ENCODE measurements at places on chromosomes 2 and 18. TPM values are rescaled to one million over a fixed set of nuclear protein-coding genes. Genes with fewer than 3 reads are reported as not detected.

Gene G6PC2
- total RNA-seq = 0.11 TPM

Gene CFC1
- 3.3 TPM for total RNA-seq

Gene MYOM1
- total RNA-seq = 9.2 TPM

GRCh38 chr2:42949125-42949524 lies 156.7 kb upstream of the HAAO start:
- H3K4me1 ChIP-seq = peaks cover 27% of the 10 kb centered on the region
- DNase-seq = no peak
- H3K27ac ChIP-seq = no peak overlapping the region
- H3K36me3 ChIP-seq = no peaks in the 10 kb centered on the region
- H3K4me3 ChIP-seq = no peak overlapping the region

DNA sequence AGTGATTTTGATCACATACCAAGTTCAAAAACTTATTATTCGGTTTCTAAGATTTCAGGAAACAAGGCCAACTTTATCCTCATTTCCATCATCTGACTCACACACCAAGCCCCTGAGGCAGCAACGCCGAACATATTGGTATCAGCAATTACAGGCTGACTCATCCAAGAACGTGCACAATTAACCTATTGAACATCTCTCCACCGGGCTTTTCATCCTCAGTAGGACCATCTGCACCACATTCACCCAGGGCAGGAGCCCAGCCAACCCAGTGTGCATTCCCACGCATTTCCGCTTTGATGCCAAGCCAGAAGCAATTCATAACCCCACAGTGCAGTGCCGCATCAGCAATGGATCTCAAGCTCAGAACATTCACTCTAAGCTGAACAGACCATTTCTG lies 52.9 kb downstream of the SCG2 start:
- H3K4me1 ChIP-seq = peaks cover 3% of the 10 kb centered on the region
- DNase-seq = peak; percentile 83
- H3K36me3 ChIP-seq = no peaks in the 10 kb centered on the region
- H3K27ac ChIP-seq = no peak overlapping the region

- DNase-seq = no peak
- no peaks in the 10 kb centered on the region for H3K27me3 ChIP-seq
- no peak overlapping the region for H3K27ac ChIP-seq
Measured at GRCh38 chr2:36653967-36654694, 42.4 kb upstream of the VIT start.

- H3K27ac ChIP-seq = no peak overlapping the region
- H3K4me1 ChIP-seq = no peaks in the 10 kb centered on the region
- DNase-seq = peak; percentile 71
Measured at GRCh38 chr2:39059366-39059952, 61.4 kb downstream of the SOS1 start.

DNA sequence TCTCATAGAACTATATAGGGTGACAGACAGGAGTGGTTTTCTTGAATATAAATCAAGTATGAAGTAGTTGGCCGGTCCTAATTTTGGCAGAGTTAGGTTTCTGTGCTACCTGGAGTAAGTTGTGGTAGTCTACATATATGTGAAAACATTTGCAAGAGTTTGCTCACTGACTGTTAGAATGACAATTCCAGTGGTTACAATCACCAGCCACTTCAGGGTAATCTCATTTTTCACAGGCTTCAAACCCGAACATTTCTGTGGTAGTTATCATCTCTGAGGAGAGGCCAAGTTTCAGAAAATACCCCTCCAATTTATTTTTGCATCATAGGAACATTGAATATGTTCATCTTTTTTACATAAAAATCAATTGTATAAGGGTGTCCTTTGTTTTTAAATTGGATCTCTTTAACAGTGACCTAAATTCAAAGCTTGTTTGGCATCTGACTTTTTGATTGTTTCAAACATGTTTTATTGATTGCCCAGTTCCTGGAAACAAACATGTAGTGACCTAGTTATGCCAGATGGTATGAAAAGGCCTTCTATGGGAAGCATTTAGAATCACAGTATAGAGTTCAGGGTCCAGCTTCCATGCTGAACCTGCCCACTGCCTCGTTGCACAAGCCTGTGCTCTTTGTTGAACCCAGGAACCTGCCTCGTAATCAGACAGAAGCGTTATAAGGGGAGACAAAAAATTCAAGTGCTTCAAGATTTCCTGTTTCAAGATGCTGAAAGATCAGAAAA lies 250.6 kb downstream of the LTBP1 start:
- no peak for DNase-seq
- no peaks in the 10 kb centered on the region for H3K36me3 ChIP-seq
- no peaks in the 10 kb centered on the region for H3K27me3 ChIP-seq
- H3K27ac ChIP-seq = no peak overlapping the region

DNA sequence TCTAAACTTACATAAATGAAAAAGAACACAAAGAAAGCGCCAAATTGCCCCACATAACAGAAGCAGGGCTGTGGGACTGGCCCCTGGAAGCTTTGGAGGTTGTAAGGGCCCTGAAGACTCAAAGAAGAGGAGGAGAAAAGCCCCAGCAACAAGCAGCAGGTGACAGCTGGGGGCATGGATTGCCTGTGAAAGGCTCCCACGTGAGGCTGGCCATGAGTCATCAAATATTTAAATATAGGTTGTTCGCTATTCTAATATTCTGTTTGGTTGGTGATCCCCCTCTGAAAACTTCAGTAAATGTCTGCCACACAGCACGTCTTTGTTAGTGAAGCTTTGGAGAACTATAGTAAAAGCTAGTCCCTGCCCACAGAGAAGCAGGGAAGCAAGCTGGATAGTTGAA lies 132.4 kb downstream of the MREG start:
- H3K4me1 ChIP-seq = no peaks in the 10 kb centered on the region
- H3K36me3 ChIP-seq = no peaks in the 10 kb centered on the region
- no peak overlapping the region for H3K4me3 ChIP-seq
- DNase-seq = no peak
